ENCODE measurements at places on chromosomes 3 and 15.

GRCh38 chr3:126524429-126524988 is 554 bp downstream of the CHST13 start:
- DNase-seq: no peak

DNA sequence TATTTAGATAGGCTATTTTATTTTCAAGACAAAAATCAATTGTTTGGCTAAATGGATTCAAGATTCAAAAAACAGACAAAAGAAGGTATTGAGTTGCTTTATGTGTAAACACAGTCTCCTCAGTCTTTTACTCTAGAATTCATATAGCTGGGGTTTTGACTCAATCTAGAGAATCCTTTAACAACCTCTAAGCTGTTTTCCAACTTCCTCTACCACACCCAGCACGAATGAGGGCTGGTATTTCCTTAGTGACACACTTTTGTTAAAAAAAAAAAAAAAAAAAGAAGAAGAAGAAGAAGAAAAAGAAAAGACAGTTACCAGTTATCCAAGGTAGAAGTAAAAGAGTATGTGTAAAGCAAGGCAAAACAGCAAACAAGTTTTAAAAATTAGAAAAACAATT is 732.8 kb upstream of the GOLIM4 start:
- no peak for DNase-seq

GRCh38 chr15:86624261-86625036 is 544.8 kb downstream of the AGBL1 start:
- peak; percentile 81 for DNase-seq

DNA sequence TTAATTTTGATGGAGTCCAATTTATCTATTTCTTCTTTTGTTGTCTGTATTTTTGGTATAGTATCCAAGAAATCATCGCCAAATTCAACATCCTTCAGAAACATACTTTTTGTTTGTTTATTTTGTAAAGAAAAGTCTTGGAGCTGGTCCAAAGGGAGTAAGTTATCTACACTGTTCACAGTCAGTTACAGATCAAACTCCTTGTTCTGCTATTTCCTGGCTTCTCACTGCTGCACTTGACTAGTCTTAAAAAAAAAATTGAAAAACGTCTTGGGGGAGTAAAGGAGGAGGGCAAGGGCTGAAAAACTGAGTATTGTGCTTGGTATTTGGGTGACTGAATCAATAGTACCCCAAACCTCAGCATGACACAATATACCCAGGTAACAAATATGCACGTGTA is 105.6 kb downstream of the NFKBIZ start:
- DNase-seq: no peak

- DNase-seq: no peak
These were observed 1.6 kb downstream of the RPP25 start for GRCh38 chr15:74955017-74955416.

- no peak for DNase-seq
These were observed 538.6 kb downstream of the NR2F2 start for GRCh38 chr15:96869122-96869521.

- DNase-seq: no peak
These were observed 773.4 kb downstream of the ROBO1 start for GRCh38 chr3:78994174-78995027.

GRCh38 chr3:21357241-21357640 is 393.8 kb downstream of the ZNF385D start:
- no peak for DNase-seq

DNA sequence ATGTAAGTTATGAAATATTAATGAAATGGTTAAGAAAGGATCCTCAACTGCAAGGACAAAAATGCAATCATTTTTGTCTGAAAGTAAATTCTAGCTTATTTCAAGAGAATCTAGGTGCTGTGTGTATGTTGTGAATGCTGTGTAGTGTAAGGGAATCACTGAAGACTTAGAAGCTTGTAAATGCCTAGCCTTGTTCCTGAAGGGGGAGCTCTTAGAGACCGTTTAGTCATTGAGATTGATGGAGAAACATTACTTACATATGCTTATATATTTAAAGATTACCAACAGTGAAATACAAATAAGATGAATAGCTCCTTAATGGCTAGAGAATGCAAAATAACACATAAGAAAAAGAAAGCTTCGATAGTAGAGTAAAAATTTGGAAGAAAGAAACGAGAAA is 67.9 kb downstream of the CNTN4 start:
- no peak for DNase-seq

DNA sequence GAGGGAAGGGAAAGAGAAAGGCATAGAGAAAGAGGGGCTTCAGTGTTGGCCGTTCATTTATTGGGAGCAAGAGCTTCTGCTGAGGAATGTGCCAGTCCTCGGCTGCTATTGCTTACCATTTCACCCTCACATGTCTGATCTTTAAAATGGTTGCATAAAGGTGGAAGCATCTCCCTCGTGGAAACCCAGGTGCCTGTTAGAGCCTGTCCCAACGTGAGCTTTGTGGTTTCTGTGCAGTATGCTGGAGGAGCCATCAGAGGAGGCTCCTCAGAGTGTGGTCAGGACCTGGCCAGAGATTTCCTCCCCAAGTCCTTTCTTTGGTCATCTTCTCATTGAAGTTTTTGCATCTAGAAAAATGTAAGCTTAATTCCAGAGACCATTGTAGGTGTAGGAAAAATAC is 34.4 kb downstream of the PSMD6 start:
- DNase-seq: no peak

DNA sequence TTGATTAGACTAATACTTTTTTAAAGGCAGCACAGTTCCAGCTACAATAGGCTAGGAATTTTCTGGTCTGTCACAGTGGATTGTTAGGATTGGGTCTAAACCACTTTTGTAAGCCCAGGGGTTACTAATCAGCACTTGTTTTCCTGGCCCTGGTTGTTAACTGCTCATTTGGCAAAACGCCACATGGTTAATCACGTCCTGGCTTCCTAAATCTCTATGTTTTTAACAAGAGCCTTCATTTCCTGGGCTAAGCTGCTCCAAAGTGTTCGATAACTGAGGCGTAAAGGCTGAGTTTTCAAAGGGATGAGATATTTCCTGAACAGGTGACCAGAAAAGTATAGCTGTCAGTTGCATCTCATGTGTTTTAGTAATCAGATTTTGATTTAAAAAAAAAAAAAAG is 38.9 kb upstream of the CLRN1 start:
- no peak for DNase-seq

DNA sequence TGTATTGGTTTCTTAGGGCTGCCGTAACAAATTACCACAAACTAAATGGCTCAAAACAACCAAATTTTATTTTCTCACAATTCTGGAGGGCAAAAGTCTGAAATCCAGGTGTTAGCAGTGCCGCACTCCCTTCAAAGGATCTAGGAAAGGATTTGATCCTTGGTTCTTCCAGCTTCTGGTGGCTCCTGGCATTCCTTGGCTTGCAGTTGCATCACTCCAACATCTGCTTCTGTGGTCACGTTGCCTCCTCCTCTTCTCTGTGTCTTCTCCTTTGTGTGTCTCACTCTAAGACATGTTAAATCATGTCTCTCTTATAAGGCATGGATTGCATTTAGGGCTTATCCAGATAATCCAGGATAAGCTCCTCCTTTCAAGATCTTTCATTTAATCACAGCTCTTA is 262.2 kb downstream of the MEX3B start:
- DNase-seq: no peak

DNA sequence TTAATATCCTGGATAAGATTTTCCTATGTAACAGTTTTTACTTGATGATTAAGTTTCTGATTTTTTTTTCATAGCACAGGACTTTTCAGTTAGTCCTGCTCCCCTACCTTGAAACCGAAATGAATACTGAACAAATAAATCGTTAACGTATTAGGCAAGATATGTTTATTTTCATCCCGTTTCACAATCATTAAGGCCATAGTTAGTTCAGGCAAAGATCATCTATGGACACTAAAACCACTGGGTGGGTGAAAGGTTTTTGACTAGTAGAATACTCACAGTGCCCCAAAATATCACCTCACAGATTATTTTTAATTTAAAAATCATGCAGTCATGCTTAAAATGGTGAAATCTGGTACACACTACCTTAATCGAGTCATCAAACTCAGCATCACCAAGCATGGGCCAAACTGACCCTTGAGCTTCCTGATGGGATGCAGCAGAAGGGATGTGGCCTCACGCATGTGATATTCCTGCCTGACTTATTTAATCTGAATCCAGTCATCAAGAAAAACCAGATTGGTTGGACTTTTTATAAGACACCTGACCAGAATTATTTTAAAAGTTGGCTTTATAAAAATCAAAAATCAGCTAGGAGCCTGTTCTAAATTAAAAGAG is 365.0 kb downstream of the LPP start:
- DNase-seq: no peak

DNA sequence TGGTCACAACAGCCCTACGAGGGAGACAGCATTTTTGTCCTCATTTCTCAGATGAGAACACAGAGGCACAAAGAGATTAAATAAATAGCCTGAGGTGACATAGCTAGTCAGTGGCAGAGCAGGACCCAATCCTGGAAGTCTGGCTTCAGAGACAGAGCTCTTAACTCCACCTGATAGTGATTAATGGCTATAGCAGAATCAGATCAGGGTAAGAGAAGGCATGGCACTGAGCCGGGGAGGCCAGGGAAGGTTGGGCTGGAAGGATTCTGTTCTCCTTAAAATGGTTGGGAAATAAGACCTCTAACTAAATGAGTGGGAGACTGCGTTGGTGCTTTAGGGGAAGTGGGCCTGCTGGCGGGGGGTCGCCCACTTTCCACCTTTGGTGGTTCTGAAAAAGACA is 104.5 kb downstream of the VGLL4 start:
- DNase-seq: no peak

GRCh38 chr15:39432026-39432425 is 148.9 kb upstream of the THBS1 start:
- DNase-seq: no peak

DNA sequence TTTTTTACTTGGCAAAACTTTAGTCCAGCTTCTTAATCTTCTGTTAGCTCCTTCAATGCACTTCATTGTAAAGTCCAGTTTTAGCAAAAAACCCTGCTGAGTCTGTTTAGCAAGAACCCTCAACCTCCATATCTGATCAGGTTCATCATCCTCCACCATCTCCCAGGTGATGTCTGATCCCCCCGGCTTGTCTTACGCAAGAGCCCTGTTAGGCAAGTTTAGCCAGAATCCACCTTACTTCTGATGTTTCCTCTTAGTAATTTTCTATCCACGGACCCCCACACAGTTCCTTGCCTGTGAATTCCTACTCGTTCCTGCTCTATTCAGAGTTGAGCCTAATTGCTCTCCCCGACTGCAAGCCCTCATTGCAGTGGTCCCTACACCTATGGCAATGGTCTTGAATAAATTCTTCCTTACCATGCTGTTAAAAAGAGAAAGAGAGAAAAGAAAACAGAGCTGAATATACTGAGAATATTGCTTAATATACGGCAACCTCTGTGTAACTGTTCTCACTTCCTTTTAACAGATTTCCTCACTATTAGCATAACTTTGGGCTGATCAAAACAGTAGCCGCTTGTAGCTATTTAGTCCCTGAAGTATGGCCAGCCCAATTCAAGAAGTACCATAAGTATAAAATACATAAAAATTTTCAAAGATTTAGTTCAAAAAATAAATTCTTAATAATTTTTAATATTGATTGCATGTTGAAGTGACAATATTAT is 78.7 kb upstream of the MME start:
- DNase-seq: no peak

- DNase-seq: no peak
These were observed 1.1 kb downstream of the TM4SF18 start for GRCh38 chr3:149332227-149332765.

- DNase-seq: peak; percentile 13
These were observed 14.1 kb upstream of the HRH1 start for GRCh38 chr3:11140030-11140712.

DNA sequence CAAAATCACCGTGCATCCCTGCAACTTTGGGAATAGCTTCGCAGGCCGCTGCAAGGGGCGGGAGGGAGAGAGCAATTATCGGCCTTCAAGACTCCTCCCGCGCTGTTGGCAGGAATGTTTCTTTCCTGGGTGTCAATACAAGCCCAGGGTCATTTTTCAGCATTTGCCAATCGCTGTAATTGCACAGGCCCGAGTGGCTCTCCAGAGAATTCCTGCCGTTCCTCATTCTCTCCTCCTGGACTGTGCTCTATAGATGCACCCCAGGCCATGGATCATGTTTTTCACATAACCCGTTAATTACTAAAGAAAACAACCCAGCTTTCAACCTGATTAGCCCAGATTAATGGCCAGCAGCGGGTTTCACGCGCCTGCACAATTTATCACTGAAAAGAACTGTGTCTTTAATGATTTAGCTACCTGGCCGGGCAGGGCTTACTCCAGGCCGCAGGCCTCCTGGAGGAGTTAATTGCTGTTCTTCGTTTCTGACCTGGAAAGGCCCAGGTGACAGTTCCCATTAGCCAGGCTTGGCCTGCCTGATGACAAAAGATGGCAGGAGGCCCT is 144.3 kb downstream of the OPA1 start:
- DNase-seq: no peak

GRCh38 chr3:22175947-22176346 is 424.9 kb upstream of the ZNF385D start:
- no peak for DNase-seq

DNA sequence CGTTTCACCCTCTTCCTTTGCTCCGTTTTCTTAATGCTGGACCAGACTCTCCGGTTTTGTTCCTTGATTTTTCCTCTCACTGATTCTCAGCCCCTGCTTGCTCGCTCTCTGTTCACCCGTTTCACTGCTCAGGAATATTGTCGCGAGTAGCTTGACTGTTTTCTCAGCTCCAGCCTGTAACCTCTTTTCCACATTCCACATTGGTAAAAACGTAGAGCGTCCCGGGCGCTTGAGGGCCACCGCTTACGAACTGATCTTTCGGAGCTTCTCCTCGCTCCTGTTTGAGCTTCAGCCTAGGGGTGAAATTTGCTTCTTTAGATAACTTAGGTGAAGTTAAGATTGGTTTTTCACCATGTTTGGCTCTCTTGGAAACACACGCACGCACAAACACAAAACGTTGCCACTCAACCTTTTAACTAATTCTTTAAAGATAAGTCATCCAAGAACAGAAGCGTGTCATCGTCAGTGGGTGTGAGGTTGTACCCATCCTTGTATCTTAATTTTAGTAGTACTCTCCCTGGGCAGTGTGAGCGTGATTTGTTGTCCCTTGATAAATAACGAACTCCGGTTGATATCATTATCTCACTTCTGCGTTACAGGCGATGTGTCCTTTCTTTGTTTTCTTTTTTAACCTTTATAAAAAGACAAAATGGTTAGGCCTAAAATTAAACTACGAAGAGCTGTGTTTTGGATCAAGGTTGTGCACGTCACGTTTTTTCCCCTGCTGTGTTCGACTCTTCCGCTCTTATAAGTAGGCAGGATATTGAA is 1.0 kb downstream of the PAK2 start:
- DNase-seq: no peak

DNA sequence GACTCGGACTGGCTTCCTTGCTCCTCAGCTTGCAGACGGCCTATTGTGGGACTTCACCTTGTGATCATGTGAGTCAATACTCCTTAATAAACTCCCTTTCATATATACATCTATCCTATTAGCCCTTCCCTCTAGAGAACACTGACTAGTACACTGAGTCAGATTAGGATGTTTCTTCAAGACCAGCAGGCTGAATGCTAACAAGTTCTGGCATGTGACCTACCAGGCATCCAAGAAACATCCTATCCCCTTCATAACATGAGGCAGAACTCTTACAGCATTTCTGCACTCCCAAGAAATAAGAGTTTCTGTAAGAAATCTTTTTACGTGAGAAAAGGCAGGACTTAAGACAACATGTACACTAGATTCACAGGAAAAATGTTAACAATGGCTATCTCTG is 9.3 kb downstream of the CFAP92 start:
- DNase-seq: no peak
